Foreskin melanocyte (primary cell): ENCODE measurements at places on chromosomes 5 and 9.
A peak's percentile ranks its signal among the peaks of the same experiment; 100 is the strongest.

GRCh38 chr5:78649861-78650496, 1.4 kb upstream of the LHFPL2 start:
- DNase-seq = no peak

GRCh38 chr5:24472518-24472917, 172.3 kb downstream of the CDH10 start:
- no peak for DNase-seq

GRCh38 chr5:119022017-119022745, 33.8 kb upstream of the DTWD2 start:
- DNase-seq = peak; percentile 64

DNA sequence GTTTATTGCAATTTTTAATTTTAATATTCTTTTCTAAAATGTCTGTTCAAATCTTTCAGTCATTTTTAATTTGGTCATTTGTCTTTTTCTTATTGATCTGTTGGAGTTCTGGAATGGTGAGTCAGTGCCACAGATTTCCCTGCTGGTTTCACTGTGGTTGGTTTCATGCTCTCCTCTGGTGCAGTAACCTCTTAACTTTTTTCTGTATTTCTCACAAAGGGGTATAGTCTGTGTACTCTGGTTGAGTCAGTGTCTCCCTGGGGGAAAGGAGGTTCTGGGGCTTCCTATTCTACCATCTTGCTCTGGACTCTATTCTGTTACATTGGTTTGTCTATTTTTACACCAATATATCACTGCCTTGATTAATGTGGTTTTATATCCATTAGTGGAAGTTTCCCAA, 178.8 kb downstream of the CSNK1G3 start:
- DNase-seq = peak; percentile 21

- no peak for DNase-seq
These were observed 35.3 kb upstream of the ICE1 start for GRCh38 chr5:5387192-5387591.

GRCh38 chr5:60366489-60366888, 333.5 kb downstream of the DEPDC1B start:
- DNase-seq = no peak

GRCh38 chr5:147751-148150, 43.5 kb upstream of the LRRC14B start:
- DNase-seq = no peak
